Naive thymus-derived CD8-positive, alpha-beta T cell (primary cell): ENCODE measurements at places on chromosomes 12 and 14.

DNA sequence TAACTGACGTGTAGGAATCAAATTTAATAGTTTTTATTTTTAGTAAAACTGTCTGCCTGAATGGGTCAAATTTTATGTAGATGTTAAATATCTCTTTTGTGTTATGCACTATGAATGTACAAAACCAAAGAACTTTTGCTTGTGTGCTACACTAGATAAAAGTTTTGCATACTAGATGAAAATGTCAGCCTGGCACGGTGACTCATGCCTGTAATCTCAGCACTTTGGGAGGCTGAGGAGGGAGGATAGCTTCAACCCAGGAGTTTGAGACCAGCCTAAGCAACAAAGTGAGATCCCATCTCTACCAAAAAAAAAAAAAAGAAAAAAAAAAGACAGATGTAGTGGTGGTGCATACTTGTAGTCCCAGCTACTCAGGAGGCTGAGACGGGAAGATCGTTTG lies 11.1 kb downstream of the AEBP2 start:
- no peak for DNase-seq

GRCh38 chr14:51581017-51581881 lies 70.5 kb upstream of the FRMD6 start:
- DNase-seq: no peak

GRCh38 chr14:49206828-49207227 lies 379.4 kb downstream of the RPS29 start:
- no peak for DNase-seq

DNA sequence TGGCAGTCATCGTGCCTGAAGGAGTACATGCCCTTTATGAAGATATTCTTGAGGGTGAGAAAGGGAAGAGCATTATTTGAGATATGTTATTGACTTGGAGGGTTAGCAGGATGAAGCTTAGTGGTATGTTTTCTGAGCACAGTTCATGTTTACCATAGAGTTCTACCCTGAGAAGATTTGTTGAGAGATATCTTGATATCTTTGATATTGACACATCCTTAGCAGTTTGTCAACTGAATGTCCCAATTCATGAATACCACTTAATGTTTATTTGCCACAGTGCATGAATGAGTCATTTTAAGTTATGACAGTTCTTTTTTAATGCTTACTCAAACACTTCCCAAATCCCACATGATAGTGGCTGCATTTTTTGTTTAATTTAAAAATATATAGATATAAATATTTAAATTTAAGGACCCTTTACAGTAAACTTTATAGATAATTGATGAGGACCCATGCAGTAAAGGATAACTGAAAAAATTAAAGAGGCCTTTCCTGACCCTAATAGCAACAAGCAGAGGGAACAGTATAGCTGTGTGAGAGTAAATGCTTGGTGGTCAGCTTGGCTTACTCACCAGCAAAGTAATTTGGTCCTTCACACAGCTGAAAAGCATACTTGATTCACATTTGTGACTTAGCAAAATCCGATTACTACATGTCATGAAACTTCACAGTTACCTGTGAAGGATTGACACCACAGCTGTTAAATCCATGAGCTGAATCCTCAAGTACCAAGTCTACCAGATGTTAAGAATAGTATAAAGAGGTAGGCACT lies 25.8 kb downstream of the SLC39A9 start:
- DNase-seq: no peak

GRCh38 chr12:105983622-105984320 lies 155.0 kb downstream of the NUAK1 start:
- DNase-seq: no peak
